ENCODE measurements at places on chromosomes 2 and 18.

DNA sequence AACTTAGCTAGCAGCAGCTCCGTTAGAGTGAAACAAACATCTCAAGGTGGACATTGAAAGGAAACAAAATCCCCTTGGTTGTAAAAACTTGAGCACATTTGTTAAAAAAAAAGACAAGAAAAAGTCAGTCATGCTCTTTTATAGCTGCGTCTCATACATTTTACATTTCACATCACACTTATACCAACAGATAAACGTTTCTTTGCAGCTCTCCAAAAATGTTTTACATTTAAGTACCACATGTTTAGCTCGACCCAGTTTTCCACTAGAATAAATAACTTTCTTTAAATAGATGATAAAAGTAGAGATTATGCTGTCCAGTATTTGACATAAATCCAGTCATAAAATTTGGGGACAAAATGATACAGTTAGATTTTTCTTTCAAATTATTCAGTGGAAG lies 297.0 kb upstream of the ST6GAL2 start:
- no peak for DNase-seq

DNA sequence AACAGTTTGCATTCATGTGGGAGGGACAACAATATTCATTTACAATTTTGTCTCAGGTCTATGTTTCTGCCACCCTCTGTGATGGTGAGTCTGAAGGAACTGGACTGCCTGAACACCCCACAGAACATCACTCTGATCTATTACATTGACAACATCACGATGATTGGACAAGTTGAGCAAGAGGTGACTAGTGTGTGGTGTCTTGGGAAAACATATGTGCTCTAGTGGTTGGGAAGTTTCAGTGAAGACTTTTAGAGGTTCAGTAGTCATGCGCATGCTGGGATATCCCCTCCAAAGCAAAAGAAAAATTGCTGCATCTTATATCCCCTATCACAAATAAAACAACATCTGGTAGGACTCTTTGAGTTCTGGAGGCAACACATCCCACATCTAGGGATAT lies 18.6 kb upstream of the CTLA4 start:
- no peak for DNase-seq

GRCh38 chr2:223099561-223099960 lies 47.6 kb downstream of the KCNE4 start:
- no peak for DNase-seq

DNA sequence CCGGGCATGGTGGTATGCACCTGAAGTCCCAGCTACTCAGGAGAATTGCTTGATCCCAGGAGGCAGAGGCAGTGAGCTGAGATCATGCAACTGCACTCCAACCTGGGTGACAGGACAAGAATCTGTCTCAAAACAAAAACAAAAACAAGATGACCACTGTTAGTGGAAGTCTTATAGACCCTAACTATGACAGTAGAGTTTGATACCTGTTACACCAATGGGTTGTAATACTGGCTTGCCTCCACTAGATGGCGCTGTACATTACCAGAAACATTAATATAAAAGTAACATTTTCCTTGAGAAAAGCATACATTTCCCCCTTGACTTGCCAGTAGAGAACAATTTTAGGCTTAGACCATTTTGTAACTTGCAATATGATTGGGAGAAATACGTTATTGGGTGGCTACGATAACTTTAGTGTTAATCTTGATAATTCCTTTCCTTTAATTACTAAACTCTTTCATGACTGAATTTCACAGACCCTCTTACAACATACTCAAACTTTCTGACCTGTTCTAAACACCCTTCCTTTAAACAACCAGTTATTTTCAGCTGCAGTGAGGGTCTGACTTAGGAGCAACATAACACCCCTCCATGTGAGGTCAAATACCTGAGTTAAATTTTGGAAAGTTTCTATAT lies 19.5 kb downstream of the SLC25A52 start:
- peak; percentile 46 for DNase-seq

- no peak for DNase-seq
Observed at GRCh38 chr2:58614219-58614618, 373.1 kb upstream of the FANCL start.

DNA sequence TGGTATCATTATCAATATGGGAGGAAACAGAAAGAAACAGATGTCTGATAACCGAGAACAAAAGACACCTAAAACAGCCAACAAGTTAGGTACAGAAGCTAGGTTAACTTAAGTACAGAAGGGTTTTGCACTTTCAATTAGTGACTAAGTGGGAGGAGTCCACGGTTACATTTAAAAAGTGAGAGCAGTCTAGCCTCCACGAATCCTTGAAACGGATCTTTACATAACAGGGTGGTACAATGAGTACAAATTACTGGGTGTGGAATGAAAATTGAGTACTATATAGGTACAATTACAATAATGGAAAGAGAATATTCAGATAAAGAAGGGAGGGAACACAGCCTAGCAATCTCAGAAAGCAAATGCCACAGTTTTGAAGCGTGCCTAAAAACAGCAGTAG lies 76.6 kb downstream of the TLK1 start:
- DNase-seq = no peak

Measured in stimulated activated CD4-positive, alpha-beta T cell treated with anti-CD3 and anti-CD28 coated beads, Interleukin-1b, Interleukin-23, amount 100 ng/mL, for 48 hours (primary cell).